Hepatocyte (in vitro differentiated cells): ENCODE measurements at places on chromosomes 3 and 15. TPM values are rescaled to one million over a fixed set of nuclear protein-coding genes. Genes with fewer than 3 reads are reported as not detected.

ITIH3 gene
- 53.6 and 63.3 TPM in 2 replicates for total RNA-seq

AHSG gene
- total RNA-seq, result 559 and 660 TPM in 2 replicates

VPS18 gene
- total RNA-seq, result 38.3 and 40.1 TPM in 2 replicates

USP3 gene
- 55.4 and 61.2 TPM in 2 replicates for total RNA-seq

CPNE9 gene
- total RNA-seq, result not detected in 2 replicates

FAM107A gene
- total RNA-seq, result 0.24 and 0.93 TPM in 2 replicates

SEMA4B gene
- 19.2 and 27.8 TPM in 2 replicates for total RNA-seq

CGNL1 gene
- 13.1 and 13.7 TPM in 2 replicates for total RNA-seq

CCNB2 gene
- total RNA-seq, result 15.1 and 20.9 TPM in 2 replicates

GRCh38 chr15:71758711-71759110, 51.6 kb upstream of the NR2E3 start:
- peak; percentile 33 for DNase-seq

DNA sequence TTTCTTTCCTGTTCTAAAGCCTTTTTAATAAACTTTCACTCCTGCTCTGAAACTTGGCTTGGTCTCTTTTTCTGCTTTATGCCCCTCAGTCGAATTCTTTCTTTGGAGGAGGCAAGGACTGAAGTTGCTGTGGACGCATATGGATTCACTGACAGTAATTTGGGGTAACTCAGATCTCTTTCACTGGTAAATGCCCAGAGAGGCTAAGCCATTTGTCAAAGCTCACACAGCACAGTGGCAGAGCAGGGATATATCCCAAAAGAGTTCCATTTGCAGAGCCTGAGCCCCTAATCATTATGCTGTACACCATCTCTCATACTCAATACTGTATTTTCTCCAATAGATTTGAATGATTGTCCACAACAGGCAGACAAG, 72.3 kb upstream of the GALNT15 start:
- DNase-seq, result no peak

DNA sequence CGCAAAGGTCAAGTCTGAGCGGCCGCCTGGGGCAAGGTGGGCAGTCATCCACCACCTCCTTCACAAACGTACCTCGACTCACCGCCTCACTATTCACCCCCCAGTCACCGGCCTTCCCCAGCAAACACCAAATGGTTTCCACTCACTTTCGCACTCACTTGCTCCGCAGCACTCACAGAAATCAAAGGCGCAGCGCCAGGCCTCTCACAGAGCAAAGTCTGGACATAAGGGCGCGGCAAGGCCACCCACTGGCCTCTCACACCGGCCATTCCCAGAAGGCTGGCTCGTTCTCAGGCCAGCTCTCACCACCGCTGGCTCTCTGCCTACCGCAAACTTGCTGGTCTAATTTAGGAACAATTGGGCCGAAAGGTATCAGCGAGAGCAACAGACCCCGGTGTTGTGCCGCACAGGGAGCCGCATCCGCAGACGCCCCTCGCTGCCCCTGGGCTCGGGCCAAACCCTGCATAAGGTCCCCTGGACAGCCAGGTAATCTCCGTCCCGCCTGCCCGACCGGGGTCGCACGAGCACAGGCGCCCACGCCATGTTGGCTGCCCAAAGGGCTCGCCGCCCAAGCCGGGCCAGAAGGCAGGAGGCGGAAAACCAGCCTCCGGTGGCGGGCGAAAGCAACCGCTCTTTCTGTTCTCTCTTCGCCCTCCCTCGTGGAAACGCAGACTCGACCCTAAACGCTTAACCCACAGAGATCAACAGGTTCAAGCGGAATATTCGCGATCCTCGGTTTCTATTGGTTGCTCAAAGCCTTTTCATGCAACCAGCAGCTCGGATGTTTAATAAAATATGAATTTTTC, 2.9 kb downstream of the SHOX2 start:
- DNase-seq, result peak; percentile 51

- no peak for DNase-seq
Measured at GRCh38 chr15:97597801-97598200, 362.7 kb upstream of the ARRDC4 start.

DNA sequence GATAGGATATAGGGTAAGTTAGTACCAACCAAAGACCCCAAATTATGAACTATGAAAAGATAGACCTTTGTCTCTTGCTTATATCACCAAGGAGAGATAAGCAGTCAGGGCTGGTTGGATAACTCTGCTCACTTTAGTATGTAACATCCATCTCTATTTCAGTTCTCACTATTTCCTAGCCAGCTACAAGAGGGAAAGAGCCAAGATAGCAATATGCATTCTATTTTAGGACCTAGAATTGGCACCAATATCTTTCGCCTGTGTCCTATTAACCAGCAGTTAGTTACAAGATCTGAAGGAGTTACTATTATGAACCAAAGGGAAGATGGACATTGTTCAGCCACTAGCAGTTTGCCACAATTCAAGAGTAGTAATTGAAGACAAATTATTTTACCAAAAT, 457.5 kb downstream of the NSUN3 start:
- no peak for DNase-seq

DNA sequence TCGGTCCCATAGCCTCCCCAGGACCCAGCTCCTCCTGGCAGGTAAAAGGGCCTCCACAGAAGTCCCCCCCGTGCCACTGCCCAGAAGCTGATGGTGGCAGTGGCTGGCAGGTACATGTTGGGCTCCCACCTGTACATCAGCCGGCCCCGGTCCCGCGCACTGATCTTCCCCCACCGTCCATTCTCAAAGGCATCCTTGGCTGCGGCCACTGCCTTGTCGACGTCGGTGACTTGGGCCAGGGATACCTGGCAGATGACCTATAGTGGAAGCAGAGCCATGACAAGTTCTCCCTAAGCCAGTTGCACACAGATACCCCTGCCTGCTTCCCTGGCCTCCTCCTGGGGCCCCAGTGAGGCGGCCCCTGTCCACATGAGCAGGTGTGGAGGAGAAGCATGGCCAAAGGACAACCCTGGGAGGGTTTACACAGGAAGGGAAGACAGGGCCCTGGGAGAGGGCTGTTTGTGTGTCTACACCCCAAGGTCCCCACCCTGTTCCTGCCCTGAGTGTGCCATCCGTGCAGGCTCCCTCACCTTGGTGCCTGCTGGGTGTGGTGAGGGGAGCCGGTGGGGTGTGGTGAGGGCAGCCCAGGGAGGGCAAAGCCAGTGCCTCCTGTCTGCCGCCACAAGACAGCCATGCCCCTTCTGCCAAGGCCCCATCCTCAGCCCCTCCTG, 44.8 kb downstream of the ALDH1L1 start:
- DNase-seq, result no peak

- DNase-seq, result no peak
Measured at GRCh38 chr15:101530224-101530958, 40.9 kb upstream of the PCSK6 start.

DNA sequence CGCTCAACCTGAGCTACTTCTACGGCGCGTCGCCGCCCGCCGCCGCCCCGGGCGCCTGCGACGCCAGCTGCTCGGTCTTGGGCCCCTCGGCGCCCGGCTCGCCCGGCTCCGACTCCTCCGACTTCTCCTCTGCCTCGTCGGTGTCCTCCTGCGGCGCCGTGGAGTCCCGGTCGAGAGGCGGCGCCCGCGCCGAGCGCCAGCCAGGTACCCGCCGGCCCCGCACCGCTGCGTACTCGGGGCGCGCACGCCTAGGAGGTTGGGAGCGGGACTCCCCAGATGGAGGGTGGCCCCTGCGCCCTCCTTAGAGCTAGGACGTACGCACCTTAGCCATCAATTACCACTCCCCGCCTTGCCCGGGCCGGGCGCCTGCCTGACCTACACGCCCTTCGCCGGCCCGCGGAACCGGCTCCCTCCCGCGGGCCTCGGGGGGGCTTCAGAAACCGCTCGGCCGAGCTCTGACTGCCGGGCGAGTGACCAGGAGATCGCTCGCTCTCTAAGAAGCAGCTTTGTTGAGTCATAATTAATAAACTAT, 466 bp downstream of the NFKBIZ start:
- no peak for DNase-seq

- no peak for DNase-seq
Measured at GRCh38 chr15:64691896-64692565, 83.4 kb downstream of the RBPMS2 start.

DNA sequence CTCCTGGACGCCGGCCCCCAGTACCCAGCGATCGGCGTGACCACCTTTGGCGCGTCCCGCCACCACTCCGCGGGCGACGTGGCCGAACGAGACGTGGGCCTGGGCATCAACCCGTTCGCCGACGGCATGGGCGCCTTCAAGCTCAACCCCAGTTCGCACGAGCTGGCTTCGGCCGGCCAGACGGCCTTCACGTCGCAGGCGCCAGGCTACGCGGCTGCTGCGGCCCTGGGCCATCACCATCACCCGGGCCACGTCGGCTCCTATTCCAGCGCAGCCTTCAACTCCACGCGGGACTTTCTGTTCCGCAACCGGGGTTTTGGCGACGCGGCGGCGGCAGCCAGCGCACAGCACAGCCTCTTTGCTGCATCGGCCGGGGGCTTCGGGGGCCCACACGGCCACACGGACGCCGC, 956 bp downstream of the ZIC1 start:
- no peak for DNase-seq

GRCh38 chr15:81312790-81313543, 11.0 kb downstream of the STARD5 start:
- DNase-seq, result peak; percentile 77

GRCh38 chr3:14783480-14784086, 35.2 kb upstream of the FGD5 start:
- DNase-seq, result no peak

- no peak for DNase-seq
Measured at GRCh38 chr3:33184863-33185262, 33.7 kb downstream of the SUSD5 start.

DNA sequence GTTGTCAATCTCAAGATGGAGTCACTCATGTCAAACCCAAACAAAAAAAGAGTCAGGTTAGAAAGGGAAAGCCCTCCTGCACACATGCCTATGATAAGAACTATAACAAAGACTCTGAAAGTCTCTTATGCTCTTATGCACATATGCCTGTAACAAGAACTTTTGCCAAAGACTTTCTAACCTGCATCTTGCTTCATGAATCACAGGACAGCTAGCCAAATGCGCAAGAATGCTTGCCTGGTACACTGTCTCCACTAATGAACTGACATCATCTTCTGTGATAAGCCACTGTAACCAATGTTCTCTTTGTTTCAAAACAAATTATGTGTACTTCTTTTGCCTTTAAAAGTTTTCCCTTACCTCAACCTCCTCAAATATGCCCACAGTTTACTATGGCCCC, 18.2 kb upstream of the EHHADH start:
- no peak for DNase-seq

- DNase-seq, result no peak
Measured at GRCh38 chr3:195727606-195728195, 6.9 kb downstream of the MUC20 start.

GRCh38 chr3:71868876-71869275, 83.9 kb upstream of the PROK2 start:
- DNase-seq, result no peak

DNA sequence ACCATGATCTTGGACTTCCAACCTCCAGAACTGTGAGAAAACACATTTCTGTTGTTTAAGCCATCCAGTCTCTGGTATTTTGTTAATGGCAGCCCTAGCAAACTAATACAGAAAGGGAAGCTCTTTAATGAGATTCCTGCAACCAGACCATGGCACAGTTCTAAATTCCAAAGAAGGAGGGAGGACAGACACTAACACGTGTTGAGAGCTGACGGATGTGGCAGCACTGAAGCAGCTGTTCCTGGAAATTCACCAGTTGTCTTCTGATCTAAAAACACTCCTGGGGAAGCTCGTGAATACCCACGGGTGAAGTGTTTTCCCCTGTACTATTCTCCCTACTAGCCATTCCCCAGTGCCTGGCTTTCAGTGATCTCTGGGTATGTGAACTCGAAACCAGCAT, 56.7 kb downstream of the RPL22L1 start:
- no peak for DNase-seq

- DNase-seq, result no peak
Measured at GRCh38 chr15:80920271-80920699, 69.3 kb downstream of the MESD start.

GRCh38 chr15:78056714-78057269, 20.7 kb downstream of the TBC1D2B start:
- DNase-seq, result no peak

DNA sequence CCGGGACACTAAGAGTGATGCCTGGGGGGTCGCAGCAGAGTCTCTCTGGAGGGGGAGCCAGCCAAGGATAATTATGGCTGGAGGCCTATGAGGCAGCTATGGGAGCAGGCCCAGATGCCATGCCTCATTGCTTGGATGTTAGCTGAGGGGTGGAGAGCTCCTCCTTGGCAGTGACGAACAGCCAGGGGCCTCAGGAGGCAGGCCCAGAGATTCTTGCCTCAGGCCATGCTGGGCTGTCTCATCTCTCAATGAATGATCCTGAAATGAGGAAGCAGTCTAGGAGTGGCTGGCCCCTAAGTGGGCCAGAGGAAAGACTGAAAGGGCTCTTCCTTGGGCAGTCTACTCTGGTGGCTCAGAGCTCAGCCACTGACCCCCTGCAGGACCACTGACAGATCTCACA, 21.3 kb downstream of the KIF9 start:
- no peak for DNase-seq

- DNase-seq, result no peak
Measured at GRCh38 chr3:41519746-41520145, 320.4 kb downstream of the CTNNB1 start.
